ENCODE measurements at places on chromosomes 3 and 15.
A peak's percentile ranks its signal among the peaks of the same experiment; 100 is the strongest.

- H3K27me3 ChIP-seq: peaks cover 11% of the 10 kb centered on the region
- no peak overlapping the region for H3K4me3 ChIP-seq
- no peaks in the 10 kb centered on the region for H3K4me1 ChIP-seq
- no peaks in the 10 kb centered on the region for H3K36me3 ChIP-seq
These were observed 7.5 kb downstream of the CHL1 start for GRCh38 chr3:204102-204501.

DNA sequence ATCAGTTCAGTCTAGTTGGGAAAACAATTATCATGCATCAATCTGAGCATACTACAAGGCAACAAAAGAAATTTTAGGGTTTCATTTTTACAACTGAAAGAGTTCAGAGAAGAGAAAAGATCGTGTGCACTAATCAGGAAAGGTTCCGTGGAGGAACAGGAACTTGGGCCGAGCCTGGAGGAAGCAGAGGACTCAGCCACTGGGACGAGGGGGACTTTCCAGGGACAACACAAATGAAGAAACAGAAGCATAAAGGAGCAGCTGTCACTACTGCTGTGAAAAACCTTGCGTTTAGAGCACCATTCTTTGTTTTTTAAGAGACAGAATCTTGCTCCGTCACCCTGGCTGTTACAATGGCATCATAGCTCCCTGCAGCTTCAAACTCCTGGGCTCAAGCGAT lies 60.5 kb downstream of the MYO1E start:
- peaks cover 79% of the 10 kb centered on the region for H3K4me1 ChIP-seq
- no peaks in the 10 kb centered on the region for H3K27me3 ChIP-seq
- H3K4me3 ChIP-seq: no peak overlapping the region
- H3K36me3 ChIP-seq: peaks cover 40% of the 10 kb centered on the region

DNA sequence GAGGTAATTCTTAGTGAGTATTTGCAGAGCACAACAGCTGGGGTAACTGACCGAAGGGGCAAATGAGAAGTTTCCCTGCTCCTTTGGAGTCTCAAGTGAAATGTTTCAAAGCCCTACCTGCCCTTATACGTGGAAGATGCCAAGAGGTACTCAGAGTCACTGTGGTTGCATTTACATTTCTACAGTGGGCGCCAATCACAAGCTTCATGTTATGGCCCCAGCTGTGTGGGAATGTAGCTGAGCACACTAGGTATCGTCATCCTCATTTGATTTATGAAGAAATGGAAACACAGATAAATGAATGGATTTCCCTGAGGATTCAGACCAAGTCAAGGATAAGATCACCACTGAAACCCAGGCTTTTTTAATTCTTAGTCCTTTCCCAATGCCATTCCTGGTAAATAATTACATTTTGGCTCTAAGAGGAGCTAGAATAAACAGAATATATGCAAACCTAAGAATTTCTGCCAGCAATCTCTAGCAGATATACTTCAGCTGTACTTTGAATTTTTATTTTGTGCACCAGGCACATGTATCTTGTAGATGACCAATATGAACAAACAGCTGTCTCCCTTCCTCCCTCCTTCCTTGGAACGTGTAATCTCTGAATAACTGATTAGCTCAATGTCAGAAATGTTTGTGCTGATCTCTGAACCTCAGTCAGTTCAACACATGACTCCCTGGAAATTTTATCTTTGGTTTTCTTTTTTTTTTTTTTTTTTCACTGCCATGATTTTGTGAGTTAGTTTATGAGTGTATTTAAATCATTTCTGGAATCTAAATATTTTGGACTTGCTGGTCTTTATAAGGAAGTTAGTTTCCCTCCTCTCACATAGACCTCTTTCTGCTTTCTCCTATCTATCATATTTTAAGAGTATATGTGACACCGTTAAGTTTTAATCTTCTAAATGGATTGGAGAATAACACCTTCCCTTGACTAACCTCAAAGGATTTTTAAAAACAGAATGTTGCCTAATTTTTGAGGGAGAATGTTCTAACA lies 69.2 kb downstream of the MAP2K5 start:
- no peaks in the 10 kb centered on the region for H3K27me3 ChIP-seq
- no peak overlapping the region for H3K27ac ChIP-seq
- no peak overlapping the region for H3K4me3 ChIP-seq
- H3K4me1 ChIP-seq: no peaks in the 10 kb centered on the region
- no peaks in the 10 kb centered on the region for H3K36me3 ChIP-seq
- no peak for DNase-seq

GRCh38 chr3:78900426-78900825 lies 867.4 kb downstream of the ROBO1 start:
- H3K4me1 ChIP-seq: no peaks in the 10 kb centered on the region
- DNase-seq: no peak
- no peaks in the 10 kb centered on the region for H3K36me3 ChIP-seq
- H3K4me3 ChIP-seq: no peak overlapping the region

GRCh38 chr15:58475573-58476524 lies 44.1 kb downstream of the LIPC start:
- peak overlapping the region; percentile 92 for H3K27ac ChIP-seq
- H3K36me3 ChIP-seq: peaks cover 26% of the 10 kb centered on the region
- no peak overlapping the region for H3K4me3 ChIP-seq
- H3K27me3 ChIP-seq: no peaks in the 10 kb centered on the region
- no peak for DNase-seq

- H3K4me1 ChIP-seq: no peaks in the 10 kb centered on the region
- no peaks in the 10 kb centered on the region for H3K27me3 ChIP-seq
- DNase-seq: no peak
- no peaks in the 10 kb centered on the region for H3K36me3 ChIP-seq
These were observed 769.8 kb upstream of the NECTIN3 start for GRCh38 chr3:110301781-110302180.
